NCI-H2081 (cell line): ENCODE measurements at places on chromosomes 2 and 18.

DNA sequence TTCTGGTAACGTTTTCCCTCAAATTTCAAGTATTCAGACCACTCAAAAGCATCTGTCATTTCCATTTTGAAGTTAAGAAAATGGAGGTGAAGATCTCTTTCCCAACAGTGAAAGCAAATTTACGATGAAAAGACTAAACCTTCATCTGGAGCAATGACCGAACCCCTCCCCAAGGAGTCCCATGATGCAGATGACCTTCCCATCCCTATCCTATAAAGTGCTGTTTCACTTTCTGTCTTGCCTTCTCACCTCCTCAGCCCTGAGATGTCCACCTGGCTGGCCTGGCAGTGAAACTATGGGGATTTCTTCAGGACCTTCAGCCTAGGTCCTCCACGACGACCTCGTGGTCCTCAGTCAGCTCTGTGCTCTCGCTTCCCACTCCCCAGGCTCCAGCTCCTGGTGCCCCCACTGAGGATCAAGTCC, 925 bp upstream of the NPC1 start:
- DNase-seq: no peak

- no peak for DNase-seq
Measured at GRCh38 chr2:42339191-42339912, 21.7 kb downstream of the COX7A2L start.

DNA sequence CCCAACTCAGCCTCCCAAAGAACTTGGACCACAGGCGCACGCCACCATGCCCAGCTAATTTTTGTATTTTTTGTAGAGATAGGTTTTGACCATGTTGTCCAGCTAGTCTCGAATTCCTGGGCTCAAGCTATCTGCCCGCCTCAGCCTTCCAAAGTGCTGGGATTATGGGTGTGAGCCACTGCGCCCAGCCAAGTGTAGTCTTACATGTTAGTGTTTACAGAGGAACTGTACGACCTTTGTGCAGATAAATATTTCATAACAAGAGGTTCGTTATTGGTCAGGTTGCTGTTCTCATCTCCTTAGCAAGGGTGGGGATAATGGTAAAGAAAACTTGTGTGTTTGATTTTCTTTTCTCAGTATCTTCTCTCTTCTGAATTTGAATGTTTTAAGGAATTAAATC, 46.5 kb downstream of the RALBP1 start:
- DNase-seq: no peak

DNA sequence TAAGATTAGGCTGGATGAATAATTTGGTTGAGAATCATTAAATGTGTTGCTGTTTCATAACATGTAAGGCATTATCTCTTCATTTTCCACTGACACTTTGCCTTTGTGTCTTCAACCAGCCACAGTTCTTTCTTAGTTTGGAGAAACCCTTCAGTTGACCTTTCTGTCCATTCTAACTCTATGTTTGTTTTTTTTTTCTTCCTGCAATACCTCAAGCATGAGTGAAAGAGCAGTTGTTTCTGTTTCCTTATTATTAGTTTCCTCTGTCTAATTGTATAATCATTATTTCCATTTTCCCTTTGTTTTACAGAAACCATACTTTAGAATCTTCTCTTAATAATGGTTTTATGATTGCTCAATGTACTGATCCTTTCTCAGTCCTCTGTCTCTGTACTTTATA, 25.6 kb downstream of the HADHB start:
- DNase-seq: no peak

DNA sequence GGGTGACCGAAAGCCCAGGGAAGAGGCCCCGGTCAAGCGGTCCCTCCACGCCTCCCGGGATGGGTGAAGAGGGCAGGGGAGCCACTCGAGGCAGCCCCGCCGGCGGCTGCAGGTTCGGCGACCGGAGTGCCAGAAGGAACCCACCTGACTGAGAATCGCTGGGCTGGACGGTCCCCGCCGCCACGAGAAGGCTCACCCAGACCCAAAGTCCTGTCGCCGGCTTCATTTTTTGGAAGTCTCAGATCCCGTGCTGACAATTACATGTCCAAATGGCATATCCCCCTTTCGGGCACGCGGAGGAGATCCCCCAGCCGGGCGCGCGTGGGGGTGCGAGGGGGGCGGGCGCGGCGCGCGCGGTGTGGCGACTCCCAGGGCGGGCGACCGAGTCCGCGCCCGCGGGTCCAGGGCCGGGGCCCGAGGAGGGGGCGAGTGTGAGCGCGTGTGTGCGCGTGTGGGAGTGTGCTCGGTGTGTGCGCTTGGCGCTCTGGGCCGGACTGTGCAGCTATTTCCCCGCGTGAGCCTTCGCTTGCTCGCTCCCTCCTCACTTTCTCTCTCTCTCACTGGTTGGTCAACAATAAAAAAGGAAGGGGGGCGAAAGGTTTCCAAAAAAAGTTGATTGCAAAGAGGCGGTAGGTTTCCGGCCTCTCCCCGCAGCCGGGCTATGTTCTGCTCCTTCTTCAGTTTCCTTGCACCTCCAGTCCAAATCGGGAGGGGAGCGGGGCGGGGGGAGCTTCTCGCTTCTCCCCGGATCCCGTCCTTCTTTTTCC, at the start of gene ERBB4:
Gene ERBB4, minus strand, starts transcription at position 498 of the 767 bp plus-strand sequence. Its CDS starts 272 bp downstream, at position 226.
- peak; percentile 48 for DNase-seq

- DNase-seq: no peak
Measured at GRCh38 chr2:211347328-211347727, 790.9 kb downstream of the CPS1 start.

GRCh38 chr2:48954311-48954710, 198.8 kb upstream of the LHCGR start:
- no peak for DNase-seq

DNA sequence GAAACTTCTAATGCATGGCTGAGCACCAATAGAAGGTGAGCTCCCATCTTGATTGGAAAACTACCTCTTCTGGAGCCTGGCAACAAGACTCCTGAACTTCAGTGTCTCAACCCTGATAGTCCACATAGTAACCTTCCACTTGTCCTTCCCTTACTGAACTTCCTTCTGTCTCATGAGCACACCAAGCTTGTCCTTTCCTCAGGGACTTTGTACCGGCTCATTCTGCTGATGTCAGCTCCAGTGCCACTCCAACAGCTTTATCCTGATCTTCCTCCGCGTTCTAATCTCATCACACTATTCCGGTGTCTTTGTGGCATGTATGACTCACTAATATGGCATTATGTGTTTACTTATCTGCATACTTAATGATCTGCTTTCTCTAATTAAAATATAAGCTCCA, 862.0 kb upstream of the ID2 start:
- no peak for DNase-seq

DNA sequence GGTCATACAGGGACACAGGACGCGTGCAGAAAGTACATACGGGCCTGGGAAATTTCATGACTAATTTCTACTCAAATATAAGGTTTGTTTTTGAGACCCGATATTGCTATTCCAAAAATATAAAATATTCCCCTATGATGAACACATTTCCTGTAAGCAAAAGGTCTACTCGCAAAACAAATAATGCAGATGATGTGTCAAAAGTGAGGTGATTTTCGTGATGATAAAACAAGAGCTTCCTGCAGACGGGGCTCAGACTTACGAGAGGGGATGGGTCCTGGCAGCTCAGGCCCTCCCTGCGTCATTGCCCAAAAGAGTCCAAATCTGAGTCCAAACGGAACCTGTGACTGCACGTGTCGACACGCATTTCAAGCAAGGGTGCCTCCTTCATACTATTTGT, 62.7 kb downstream of the MBP start:
- no peak for DNase-seq

DNA sequence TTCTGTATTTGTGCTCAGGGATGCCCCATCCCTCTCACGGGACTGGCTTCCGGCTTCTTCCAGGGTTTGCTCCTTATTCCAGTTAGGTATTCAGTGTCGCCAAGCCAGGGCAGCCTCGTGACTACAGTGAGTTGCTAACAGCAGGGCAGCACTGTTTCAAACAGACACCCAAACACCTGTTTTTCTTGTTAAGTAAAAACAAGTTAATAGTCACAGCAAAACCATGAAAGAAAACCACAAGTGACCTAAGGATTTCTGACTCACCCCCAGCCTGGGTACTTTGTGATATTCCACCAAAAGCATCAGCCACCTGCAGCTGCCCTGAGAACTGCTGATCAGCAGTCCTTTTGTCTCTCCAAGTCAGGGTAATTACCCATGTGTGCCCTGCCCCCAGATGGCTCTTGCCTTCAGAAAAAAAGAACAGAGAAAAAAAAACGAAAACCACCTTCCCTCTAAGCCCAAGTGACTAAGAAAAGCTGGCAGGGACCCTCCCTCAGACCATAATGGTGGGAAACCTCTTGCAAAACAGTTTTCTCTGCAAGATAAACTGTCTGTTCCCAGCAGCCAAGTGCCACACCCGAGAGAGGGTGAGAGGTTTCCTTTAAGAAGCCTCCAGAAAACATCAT, 178.2 kb downstream of the ANAPC1 start:
- no peak for DNase-seq

DNA sequence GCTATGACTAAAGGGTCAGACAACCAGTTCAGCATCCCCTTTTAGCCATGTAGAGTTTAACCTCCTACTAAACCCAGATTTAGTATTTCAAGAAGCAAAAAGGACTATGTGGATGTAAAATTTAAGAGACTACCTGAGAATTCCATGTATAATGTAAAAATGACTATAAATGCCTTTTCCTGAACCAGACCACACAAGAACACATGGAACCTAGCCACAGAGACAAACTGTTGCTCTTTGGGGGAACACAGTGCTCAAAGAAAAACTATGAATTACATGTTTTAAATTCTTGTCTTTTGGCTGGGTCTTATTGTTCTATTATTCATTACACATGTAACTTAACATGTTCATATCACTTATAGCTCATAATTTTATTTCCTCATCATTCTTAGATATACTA, 192.8 kb downstream of the DNER start:
- DNase-seq: no peak

GRCh38 chr18:59768409-59768808, 71.2 kb upstream of the CCBE1 start:
- DNase-seq: no peak

GRCh38 chr2:12381543-12382325, 335.0 kb upstream of the TRIB2 start:
- no peak for DNase-seq

- no peak for DNase-seq
Measured at GRCh38 chr2:217604527-217605194, 398.1 kb downstream of the TNS1 start.

DNA sequence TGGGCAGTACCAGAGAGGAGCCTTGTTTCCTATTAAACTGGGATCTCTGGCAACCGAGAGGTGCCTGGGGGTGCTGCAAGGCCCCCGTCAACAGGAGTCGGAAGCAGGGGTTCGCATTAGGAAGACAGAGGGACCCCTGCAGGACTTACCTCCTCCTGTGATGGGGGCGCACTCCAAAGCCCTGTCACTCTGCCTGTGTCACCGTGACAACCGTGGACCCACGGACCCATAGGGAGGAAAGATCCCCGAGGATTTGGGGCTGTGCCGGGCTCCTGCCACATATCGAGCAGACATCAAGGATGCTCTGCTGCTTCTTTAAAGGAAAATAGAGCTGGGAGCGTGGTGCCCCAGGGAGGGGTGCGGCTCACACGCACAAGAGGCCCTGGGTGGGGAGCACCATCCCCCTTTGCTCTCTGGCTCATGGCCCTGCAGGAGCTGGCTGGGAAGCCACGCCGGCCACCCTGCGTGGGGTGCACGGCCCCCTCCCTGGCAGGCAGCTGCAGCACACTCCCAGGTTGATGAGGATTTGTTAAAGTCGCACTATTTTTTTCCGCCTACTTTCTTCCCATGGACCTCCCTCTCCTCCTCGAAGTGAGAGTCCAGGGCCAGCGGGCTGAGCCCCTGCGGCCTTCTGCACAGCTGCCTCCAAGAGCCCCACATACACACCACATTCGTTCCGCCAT, 167.5 kb downstream of the TWIST2 start:
- no peak for DNase-seq
